KG1 (cell line): ENCODE measurements at places on chromosomes 13 and 19.

- DNase-seq: peak; percentile 52
These were observed 64.4 kb upstream of the NPAS1 start for GRCh38 chr19:46954993-46955812.

DNA sequence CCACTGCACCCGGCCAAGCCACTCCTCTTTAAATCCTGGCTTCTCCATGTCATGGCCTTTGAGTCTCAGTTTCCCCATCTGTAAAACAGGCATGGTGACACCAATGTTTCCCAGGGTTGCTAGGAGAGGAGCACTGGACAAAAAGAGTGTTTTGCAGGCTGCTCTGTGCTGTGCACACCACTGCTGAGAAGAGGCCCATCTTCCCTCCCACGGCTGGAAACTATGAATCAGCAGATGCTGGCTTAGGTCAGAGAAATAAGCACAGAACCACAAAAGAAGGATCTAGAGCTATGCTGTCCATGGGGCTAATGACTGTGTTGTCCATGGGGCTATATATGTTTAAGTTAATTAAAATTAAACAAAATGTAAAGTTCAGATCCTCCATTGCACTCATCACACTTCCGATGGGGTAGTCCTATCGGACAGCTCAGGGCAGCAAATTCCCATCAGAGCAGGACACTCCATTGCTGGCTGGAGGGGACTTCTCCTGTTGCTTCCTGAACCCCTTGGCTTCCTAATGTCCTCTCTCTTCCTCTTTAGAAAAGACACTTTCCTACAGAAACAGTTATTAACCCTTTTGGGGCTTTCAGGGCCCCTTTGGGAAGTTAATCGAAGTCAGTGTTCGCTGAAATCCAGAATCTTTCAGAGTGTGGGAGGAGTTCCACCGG, 37.1 kb downstream of the TSHZ3 start:
- DNase-seq: no peak

GRCh38 chr13:79614250-79614918, 133.4 kb downstream of the NDFIP2 start:
- no peak for DNase-seq

GRCh38 chr13:23806874-23807526, 82.2 kb downstream of the MIPEP start:
- no peak for DNase-seq

DNA sequence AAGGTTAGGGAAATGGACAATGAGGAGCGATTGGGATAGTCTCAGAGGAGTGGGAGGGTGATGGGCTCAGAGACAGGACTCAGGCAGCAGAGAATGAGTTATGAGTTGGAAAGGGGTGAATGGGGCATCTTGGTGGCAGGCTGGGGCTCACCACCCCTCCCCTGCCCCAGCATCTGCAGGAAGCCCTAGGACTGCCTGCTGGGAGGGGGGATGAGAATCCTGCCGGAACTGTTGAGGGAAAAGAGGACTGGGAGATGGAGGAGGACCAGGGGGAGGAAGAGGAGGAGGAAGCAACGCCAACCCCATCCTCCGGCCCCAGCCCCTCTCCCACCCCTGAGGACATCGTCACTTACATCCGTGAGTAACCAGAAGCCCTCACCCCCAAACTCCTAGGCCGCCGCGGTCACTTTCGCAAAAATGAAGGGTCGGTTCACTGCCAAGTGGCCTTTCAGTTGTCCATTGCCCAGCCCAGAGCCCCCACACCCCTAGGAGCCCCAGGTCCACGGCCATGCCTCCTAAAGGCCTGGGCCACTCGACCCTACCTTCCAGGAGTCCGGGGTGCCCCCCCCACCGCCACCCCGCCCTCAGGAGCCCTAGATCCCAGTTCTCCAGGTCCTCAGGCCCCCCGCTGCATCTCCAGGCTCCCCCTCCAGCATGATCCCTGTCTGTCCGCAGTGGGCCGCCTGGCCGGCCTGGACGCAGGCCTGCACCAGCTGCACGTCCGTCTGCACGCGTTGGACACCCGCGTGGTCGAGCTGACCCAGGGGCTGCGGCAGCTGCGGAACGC, 764 bp downstream of the CLEC11A start:
- no peak for DNase-seq

- DNase-seq: no peak
These were observed at the start of gene IGFL3 for GRCh38 chr19:46124638-46125115. Gene IGFL3, minus strand, starts transcription at chr19:46124688. Its CDS starts 39 bp downstream, at chr19:46124649.

DNA sequence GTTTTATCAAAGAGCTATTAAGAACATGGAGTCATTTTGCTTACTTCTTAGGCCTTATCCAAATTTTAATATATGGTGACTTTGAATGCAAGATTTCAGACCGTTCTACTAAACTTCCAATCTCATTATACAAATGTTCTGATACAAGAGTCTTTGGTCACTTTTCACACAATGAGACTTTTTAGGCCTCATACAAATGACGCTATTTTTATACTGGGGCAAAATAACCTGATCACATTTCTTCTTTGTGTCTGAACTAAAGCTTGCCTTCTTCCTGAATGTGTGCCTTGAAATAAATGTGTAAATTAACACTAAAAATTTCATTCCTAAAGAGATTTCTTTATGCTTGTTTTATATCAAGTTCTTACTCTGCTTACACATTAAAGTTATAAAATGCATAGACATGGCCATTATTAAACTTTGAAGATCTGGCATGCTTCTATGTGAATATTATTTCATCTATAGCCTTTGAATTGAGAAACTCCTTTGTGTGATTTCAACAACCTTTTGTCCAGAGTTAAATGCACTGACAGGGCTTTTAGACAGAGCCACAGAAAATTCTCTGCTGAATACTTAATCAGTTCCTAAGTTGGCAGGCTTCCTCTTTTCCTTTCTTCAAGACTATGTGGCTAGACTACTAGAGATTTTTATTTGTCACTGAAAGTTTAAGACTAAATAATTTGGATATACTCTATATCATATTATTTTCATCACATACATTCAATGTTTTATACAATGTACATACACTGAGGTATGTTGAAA, 86.1 kb downstream of the EDNRB start:
- DNase-seq: no peak

DNA sequence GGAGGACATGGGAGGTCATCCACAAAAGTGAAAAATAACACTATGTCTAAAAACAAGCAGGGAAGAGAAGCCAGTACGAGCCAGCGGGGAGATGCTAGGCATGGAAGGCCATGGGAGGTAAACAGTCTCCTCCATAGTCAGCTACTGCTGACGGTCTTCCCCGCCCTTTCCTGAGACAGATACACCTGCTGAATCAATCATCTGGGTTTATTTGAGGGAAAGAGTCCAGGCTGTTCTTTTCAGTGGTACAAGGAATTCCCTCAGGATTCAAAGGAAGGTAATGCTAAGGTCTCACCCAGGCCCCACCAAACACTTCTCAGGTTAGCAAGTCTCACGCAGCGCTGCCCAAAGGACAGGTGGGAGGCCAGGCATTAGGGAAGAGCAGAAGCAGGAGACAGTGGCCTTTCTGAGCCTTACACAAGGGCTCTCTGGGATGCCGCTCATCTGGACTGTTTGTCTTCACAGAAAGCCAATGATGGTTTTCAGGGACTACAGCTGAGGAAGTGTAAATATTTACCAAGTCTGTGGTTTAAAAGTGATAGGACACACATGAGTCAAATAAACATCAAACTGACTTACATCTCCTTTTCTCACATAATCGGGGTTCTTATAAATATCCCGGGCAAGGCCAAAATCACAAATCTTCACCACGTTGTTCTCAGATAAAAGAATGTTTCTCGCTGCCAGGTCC, 173.9 kb downstream of the FLT1 start:
- no peak for DNase-seq

DNA sequence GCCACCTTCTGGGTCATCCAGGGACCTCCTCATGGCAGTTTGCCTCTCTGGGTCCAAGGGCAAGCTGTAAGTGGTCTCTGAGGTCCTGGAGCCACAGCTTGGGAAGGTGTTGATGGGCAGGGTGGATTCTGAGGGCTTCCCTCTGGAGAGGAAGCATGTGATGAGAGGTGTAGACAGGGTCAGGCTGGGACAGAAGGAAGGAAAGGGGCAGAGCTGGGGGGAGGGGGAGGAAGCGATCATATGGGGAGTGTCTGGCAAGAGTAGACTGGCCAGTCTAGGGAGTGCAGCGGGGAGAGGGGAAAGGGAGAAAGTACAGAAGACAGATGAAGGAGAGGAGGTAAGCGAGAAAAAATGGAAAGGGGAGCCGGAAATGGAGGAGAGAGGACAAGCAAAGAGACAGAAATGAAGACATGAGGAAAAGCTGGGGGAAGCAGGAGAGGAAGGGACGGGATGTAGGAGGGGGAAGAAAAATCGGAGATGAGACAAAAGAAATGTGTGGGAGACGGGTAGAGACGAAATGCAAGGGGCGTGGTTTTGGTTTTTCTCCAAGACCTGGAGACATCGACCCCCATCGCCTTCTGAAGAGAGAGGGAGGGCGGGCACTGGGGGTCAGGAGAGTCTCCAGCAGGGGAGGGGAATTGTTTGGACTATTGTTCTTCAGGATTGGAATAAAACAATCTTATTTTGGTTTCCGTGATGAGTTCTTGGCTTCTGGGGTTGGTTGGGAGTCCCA, 26.6 kb downstream of the ZSWIM9 start:
- no peak for DNase-seq

GRCh38 chr13:27919934-27920676, at the start of gene PDX1:
Gene PDX1, plus strand, starts transcription at chr13:27920000. Its CDS starts 139 bp downstream, at chr13:27920139.
- DNase-seq: no peak

DNA sequence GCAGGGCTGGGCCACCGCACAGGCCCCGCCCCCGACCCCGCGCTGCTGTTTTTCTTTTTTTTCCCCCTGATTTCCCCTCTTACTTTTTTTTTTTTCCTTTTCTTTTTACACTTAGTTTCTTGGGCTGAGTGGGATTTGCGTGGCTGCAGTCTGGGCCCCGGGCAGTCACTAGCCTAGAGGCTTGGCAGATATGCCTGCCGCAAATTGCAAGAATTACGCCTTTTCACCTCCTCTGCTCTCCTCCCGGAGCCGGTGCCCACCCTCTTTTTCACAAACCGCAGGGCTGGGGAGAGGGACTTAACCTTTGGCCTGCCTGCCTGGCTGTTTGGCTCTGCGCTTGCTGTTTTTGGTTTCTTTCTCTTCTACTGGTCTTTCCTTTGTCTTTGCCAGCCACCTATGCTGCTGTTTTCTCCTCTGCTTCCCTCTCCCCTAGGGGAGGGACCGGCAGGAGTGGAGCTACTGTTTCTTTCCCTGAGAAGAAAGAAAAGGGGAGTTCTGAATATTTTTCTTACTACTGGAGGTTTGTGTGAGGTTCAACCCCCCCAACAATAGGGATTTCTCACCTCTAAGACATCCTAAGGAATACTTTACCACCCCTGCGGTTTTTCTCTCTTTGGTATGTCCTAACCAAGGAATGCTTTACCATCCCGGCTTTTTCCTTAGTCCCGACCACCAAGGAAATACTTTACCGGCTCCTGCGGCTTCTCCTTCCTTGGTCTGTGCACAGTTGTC, 11.0 kb downstream of the ZNF552 start:
- no peak for DNase-seq

- no peak for DNase-seq
These were observed 17.6 kb downstream of the ZNF791 start for GRCh38 chr19:12628040-12629022.

GRCh38 chr13:44074611-44075010, 194.9 kb downstream of the LACC1 start:
- DNase-seq: no peak

GRCh38 chr13:94335761-94336526, 143.5 kb downstream of the DCT start:
- DNase-seq: no peak

- no peak for DNase-seq
These were observed 1003.7 kb downstream of the SLITRK1 start for GRCh38 chr13:82878536-82878935.
